Activated CD4-positive, alpha-beta T cell treated with anti-CD3 and anti-CD28 coated beads for 1 hour (primary cell): ENCODE measurements at places on chromosomes 2 and 18.

- no peak for DNase-seq
Observed at GRCh38 chr2:8539743-8540551, 141.9 kb upstream of the ID2 start.

DNA sequence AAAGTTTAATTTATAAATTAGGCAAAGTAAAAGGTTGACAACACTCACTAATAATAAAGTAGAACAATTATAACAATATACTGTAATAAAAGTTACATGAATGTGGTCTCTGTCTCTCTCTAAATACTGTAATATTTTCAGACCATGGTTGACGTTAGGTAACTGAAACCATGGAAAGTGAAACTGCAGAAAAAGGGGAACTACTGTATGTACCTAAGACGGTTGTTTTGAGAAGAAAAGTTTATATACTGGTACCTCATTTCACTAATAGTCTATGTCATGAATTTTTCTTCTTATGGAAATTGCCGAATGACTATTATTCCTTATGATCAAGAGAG is 166.7 kb upstream of the ZNF521 start:
- DNase-seq: no peak

DNA sequence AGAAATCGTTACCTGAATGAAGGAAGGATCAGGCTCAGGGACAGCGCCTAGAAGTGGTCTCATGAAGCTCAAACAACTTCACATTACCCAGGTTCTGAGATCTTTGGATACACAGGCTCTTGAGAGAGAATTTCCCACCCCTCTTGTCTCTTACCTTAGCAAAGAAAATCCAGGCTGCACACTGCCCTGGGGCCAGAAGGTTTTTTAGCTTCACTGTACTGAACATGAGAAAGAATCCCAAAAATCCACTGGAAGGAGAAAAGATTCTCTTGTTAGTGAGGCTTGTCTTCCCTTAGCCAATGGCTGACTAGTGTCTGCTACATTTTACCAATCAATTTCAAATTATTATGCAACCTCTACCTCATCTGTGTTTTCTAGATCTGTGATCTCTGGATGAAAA is 101.0 kb upstream of the RIOK3 start:
- no peak for DNase-seq

DNA sequence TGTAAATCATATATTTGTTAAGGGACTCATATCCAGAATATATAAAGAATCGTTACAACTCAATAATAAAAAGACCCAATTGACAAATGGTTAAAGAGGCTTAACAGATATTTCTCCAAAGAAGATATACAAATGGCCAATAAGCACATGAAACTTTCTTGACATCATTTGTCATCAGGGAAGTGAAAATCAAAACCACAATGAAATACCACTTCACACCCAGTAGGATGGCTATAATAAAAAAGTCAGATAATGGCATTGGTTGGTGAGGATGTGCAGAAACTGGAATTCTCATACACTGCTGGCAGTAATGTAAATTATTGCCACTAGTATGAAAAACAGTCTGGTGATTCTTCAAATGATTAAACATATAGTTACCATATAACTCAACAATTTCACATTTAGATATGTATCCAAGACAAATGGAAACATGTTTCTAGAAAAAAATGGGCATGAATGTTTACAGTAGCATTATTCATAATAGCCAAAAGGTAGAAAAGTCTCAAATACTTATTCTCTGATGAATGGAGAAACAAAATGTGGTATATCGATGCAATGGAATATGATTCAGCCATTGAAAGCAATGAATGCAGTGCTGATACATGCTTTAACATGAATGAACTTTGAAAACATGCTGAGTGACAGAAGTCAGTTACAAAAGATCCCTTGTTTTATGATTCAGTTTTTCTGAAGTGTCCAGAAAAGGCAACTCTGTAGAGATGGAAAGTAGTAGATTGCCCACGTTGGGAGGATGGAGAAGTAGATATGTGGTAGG is 304.6 kb upstream of the ZEB2 start:
- no peak for DNase-seq

- no peak for DNase-seq
Observed at GRCh38 chr2:239201884-239202283, 198.9 kb downstream of the HDAC4 start.

DNA sequence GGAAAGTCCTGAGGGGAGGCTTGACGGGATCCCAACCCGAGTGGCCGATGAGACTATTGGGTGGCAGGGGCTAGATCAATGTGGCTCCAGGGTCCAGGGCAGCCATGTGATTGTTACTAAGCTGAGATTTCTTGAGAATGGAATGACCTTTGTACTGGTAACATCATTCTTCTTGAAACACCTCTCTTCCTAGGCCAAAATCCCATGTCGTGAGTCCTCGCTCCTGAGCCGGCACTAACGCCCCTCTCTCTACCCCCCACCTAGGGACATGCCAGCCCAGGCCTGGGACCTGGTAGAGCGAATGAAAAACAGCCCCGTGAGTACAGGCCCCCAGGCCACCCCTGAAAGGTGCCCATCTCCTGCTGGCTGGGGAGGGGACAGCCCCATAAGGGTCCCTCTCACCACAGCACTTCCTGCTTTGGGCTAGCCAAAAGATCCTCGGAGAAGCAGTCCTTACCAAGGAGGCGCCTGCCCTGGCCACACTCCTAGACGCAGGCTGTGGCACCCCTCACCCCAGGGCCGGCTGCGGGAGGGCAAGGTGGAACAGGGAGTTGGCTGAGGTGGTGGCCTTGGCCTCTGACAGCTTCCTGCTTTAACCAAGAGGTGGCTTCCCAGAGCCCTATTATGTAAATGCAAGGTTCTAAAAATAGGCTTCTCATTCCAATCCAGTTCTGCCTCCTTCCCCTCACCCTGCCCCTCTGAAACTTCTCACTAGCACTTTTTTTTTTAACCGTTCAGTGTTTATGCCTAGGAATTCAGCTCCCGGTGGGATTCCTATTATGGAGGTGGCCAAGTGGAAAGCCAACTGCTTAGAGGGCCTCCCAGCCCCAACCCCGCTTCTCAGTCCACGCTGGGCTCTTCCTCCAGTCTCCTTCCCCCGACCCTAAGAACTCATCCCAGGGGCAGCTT is 126.6 kb upstream of the PPP1CB start:
- peak; percentile 25 for DNase-seq

DNA sequence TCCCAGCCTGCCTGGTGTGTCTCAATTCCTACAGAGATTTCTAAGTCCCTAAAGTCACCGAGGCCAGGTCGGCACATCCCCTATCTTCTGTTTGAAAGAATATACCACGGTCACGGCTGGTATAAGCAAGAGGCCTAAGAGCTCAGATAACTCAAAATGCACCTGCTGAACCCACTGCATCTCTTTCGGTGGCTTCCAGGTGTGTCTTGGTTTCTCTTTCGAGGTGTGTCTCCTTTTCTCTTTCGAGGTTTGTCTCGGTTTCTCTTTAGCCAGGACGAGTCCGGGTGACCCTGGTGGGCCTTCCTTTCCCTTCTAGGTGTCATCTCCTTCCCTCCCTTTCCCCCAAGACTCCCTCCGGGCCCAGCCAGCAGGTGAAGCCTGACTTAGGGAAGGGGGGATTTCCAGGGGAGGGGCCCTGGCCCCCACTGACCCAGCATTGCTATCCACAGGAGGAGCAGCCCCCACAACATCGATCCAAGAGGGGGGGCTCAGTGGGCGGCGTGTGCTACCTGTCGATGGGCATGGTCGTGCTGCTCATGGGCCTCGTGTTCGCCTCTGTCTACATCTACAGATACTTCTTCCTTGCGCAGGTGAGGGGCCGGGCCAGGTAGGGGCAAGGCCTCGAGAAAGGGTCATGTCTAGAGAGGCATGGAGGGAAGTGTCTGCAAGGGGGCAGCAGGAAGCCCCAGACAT is 8.4 kb downstream of the ITM2C start:
- no peak for DNase-seq

DNA sequence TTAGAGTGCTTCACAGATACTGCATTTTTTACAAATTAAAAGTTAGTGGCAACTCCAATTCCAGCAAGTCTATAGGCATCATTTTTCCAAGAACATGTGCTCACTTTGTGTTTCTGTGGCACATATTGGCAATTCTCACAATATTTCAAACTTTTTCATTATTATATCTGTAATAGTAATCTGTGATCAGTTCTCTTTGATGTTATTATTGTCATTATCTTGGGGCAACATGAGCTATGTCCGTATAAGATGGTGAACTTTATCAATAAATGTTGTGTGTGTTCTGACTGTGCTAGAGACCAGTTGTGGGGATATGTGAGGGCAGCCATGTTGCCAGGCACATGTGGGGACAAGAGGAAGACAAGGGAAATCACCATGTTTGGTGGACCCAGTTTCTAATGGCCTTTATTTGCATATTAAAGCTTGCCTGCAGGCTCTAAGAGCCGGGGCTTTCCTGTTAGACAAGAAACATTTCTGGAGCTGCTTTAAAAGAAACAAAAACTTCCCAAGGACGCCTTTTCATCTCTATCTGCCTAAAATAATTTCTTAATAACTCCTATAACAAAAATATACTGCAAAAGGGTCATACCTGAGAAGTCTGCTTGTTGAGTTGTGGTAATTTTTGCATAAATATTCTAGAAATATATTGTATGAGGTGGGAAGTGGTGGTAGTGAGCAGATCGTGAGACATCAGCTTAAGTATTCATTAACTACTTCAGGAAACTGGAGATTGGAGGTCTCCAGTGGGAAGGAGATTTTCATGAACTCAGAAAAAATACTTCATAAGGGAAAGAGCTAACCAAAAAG is 37.2 kb downstream of the KYNU start:
- no peak for DNase-seq

GRCh38 chr2:164617466-164617865 is 3.8 kb downstream of the GRB14 start:
- DNase-seq: no peak

DNA sequence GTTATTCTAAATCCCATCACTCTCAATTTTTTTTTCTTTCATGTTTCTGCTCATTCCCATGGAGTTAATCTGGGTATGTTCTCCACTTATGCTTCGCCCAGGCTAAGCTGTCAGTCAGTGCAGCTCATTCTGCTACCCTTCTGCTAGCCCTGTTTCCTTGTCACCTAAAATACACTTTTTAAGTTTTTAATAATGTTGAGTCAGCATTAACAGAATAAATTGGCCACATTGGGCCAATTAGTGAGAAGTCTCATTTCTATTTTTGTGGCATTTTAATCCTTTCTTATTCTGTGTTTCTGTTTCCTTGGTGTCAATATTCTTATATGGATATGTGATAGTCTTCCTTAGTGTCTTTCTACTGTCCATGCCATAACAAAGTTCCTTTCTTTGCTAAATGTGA is 1126.2 kb downstream of the DPP10 start:
- DNase-seq: no peak

GRCh38 chr2:234427081-234428061 is 69.5 kb downstream of the ARL4C start:
- no peak for DNase-seq

GRCh38 chr2:198376677-198377076 is 572.3 kb downstream of the PLCL1 start:
- DNase-seq: no peak

DNA sequence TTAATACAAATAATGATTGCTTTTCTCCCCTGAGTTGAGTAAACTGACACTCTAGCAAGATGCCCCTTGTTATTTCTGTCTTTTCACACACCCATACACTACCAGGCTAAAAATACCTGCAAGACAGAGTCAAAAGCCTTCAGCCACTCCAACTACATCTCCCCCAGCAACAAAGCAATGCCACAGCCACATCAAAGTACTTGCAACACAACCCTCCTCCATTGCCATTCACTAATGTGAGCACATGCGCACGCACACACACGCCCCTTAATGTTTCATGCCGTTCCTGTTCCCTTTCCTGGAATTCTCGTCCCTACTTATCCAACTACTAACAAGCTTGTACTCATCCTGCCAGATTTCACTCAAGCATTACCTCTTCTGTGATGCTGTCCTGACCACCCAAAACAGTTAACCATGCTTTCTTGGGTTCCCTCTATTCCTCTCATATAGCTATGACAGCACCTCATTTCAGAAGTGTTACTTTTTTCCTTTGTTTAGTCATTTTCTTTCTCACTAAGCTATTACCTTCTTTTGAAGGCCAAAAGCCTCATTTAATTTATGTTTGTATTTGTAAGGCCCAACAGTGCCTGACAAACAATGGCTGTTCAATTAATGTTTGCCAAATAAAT is 29.6 kb downstream of the SLC25A12 start:
- no peak for DNase-seq

DNA sequence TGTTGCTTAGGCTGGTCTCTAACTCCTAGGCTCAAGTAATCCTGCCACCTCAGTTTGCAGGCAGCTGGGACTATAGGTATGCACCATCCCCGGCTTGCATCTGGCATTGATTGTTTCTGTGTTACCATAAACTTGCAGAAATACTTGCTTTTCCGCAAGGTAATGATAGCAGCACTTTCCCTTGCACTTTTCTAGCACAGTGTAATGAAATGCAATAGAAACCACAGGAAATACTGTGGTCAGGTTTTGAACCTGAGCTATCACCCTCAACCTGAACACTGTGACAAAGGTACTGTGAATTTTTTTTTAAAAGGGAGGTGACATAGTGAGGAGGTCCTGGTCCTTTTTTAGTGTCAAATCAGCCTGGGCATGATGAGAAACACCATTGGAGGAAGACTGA is 38.3 kb downstream of the DHRS9 start:
- DNase-seq: no peak
